ENCODE measurements at places on chromosomes 3 and 15.
A peak's percentile ranks its signal among the peaks of the same experiment; 100 is the strongest.

DNA sequence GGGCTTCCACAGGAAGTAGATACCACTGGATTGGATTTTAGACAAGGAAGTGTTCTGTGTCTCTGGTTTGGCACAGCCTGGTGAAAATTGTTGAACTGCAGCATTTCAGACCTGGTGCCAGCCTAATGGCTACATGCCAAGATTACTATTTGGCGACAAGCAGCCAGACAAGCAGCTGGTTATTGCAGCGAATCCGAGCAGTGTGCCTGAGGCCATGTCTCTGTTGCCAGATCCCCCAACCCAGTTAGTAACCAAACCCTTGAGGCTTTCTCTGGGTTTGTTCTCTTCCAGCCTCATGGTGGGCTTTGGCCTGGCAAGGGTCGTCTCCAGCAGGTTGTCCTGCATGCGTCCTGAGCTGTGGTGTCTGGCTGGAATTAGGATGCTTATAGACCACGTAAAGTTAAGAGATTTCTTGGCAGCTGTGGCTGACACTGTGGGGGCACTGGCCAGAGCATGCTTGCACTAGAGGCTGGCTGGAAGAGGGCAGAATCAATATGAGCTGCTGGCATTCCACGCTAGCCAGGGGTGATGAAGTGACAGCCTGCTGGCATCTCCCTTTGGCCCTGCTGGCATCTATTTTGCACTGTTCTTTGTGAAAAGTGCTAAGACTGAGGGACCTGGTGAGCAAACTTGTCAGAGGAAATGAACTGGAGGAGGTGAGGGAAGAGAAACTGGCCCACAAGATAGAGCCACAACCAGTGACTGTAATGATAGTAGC is 172.6 kb downstream of the RBMS3 start:
- no peak for DNase-seq

- no peak for DNase-seq
Measured at GRCh38 chr3:127077505-127078064, 94.7 kb downstream of the PLXNA1 start.

GRCh38 chr3:48427630-48427962 is 2.3 kb downstream of the PLXNB1 start:
- no peak for DNase-seq

DNA sequence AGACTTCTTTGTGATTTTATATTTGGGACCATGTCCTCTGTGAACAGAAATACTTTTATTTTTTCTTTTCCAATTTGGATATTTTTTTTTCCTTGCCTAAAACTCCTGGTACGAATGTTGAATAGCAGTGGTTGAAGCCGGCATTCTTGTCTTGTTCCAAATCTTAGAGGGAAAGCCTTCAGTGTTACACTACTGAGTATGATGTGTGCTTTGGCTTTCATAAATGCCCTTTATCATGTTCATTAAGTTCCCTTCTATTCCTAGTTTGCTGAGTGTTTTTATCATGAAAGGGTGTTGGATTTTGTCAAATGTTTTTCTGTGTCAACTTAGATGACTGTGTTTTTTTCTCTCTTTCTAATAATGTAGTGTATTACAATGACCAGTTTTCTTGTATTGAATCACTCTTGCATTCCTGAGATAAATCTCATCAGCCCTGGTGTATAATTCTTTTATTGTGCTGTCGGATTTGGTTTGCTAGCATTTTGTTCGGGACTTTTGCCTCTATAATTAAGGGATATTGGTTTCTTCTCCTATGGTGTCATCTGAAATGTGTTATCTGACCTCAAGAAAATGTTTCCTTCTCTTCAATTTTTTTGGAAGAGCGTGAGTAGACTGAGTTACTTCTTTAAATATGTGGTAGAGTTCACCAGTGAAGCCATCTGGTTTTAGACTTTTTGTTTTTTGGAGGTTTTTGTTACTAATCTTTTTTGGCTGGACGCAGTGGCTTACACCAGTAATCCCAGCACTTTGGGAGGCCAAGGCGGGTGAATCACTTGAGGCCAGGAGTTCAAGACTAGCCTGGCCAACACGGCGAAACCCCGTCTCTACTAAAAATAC is 33.3 kb downstream of the MAP1A start:
- DNase-seq: no peak

- no peak for DNase-seq
Measured at GRCh38 chr3:140555666-140556065, 122.2 kb upstream of the TRIM42 start.

DNA sequence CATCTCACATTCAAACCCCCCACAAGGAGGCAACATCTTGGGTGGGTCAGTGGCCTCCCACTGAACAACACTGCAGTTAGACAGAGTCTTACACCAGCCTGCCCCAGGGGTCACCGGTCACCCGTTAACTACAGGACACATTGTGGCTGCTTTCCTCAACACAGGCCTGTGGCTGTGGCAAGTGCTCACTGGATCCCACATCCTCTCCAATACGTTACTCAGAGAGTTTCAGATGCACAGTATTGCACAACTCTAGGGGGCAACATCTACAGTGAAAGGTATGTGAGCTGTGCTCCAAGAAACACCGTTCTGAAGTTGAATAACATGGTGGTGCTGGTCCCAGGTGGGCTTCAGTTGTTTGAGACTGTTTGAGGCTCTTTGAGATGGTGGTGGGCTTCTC is 41.0 kb downstream of the CTDSPL start:
- DNase-seq: no peak

- no peak for DNase-seq
Measured at GRCh38 chr15:69782809-69783208, 314.9 kb downstream of the TLE3 start.

DNA sequence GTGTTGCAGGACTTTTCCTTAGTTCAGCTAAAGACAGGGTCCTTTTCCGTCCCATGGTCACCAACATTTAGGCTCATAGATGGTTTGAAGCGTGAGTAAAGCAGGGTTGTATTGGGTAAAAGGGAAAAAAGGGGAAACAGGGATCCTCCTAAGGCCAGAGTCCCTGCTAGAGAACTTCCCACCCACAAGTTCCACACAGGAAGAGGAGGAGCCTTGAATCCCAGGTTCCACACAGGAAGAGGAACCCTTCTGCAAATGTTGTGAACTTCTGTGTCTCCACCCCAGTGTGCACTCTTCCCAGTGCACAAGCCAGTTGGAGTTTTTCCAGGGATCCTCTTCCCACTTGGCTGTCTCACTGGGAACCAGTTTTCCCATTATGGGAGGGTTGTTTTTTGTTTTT is 27.6 kb upstream of the ATP8B4 start:
- DNase-seq: no peak

- DNase-seq: no peak
Measured at GRCh38 chr3:133895208-133896001, at the start of gene RAB6B. Gene RAB6B, minus strand, starts transcription at chr3:133895882. Its CDS starts 416 bp downstream, at chr3:133895466.

GRCh38 chr3:36944641-36945270 is at the start of gene TRANK1:
Gene TRANK1, minus strand, starts transcription at chr3:36945054. Its CDS starts 245 bp downstream, at chr3:36944809.
- peak; percentile 65 for DNase-seq

- no peak for DNase-seq
Measured at GRCh38 chr3:39415983-39416382, 9.5 kb downstream of the RPSA start.

DNA sequence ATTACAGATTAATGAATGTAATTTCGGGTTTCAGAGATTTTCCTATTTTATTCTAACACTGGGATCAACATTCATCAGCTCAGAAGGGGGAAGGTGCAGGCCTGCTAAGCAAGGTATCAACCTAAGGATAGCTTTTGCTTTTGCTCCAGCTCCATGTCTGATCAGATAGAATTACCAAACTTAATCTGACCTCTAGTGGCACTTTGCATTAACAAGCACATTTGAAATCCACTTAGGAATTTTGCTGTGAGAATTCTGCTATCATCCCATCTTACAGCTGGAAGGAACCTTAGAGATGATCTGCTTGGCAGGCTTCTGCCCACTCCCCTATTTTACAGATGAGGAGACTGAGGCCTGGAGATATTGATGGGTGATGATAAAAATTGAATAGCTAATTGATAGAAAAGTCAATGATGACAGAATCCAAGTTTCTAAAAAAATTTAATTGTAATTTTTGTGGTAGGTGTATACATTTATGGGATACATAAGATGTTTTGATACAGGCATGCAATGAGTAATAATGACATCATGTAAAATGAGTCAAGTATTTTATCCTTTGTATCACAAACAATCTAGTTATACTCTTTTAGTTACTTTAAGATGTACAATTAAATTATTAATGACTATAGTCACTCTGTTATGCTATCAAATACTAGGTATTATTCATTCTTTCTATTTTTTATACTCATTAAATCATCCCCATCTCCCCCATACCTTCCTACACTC is 209.2 kb upstream of the ZPLD1 start:
- no peak for DNase-seq

DNA sequence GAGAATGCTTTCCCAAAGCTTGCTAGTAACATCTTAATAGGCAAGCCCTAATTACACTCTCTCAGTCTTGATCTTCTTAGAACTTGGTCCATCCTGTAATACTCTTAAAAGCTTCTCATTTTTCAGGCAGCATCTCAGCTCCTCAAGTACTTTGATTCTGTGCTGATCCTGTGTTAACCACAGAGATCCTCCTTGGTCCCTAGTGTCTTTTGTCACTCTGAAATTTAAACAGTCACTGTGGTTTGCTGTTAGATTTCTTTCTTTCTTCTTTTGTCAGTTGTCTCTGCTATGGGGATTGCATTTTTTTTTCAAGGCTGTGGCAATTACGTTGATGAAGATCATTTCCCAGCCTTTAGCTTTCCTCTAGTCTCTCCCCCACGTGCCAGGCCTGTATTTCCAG is 26.0 kb upstream of the UBE3A start:
- DNase-seq: no peak

GRCh38 chr3:168707900-168708299 is 612.2 kb upstream of the GOLIM4 start:
- DNase-seq: no peak

GRCh38 chr3:138732456-138732855 is 102.3 kb downstream of the PIK3CB start:
- no peak for DNase-seq

GRCh38 chr3:43048470-43048869 is 57.4 kb downstream of the POMGNT2 start:
- DNase-seq: no peak

DNA sequence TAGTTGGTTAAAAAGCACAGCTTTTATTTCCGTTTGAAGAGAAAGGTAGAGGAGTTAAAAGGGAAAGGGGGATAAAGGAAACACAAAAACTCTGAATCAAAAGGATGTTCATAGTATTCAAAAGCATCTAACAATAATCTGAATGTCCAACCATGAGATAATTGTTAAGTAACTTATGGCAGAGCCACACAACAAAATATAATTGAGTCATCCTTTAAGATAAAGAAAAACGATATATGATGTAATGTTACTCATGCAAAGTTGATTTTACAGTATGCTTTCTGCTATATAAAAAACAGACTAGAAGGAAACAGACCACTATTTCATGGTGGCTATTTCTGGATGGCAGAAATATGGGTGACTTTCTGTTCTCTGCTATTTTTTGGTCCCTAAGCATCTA is 3.9 kb downstream of the XPC start:
- no peak for DNase-seq

DNA sequence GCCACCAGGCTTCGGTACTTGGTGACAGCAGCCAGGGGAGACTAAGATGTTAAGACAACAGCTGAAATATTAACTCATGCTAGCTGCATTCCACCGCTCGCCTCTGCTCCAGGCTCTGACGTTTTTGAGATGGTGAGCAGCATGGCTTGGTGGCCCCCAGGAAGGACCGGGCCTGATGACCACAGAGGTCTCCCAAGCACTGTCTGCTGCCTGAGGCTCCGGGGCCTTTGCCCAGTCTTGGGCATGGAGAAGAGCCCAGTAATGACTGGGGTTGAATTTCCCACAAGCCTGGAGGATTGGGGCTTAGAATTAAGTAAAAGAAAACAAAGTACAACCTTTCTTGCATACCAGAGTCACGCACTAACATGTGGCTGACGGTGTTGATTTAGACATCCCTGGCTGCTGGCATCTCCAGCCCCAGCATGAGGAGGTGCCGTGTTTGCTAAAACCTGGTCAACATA is 243.6 kb upstream of the LYSMD4 start:
- DNase-seq: no peak

GRCh38 chr3:127065561-127066290 is 82.8 kb downstream of the PLXNA1 start:
- DNase-seq: no peak

GRCh38 chr3:56747150-56747549 is 54.6 kb downstream of the ARHGEF3 start:
- DNase-seq: no peak

DNA sequence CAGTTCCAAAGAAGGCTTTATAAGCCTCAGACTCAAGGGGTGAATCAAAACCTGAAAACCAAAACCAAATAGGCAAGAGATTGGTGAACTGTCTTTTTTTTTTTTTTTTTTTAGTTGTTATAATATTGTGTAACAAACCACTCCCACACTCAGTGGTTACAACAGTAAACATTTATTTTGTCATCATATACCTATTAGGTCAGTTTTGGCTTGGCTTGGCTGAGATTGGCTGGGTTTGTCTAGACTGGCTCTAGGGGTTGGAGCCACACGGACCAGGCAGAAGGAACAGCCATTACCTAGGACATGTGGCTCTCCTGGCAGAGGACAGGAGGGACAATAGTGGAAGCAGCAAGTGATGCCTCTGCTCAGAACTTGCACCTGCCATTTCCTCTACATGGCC is 26.4 kb upstream of the RYR3 start:
- DNase-seq: no peak

GRCh38 chr15:78317145-78317836 is 17.9 kb upstream of the SKIC8 start:
- DNase-seq: no peak

DNA sequence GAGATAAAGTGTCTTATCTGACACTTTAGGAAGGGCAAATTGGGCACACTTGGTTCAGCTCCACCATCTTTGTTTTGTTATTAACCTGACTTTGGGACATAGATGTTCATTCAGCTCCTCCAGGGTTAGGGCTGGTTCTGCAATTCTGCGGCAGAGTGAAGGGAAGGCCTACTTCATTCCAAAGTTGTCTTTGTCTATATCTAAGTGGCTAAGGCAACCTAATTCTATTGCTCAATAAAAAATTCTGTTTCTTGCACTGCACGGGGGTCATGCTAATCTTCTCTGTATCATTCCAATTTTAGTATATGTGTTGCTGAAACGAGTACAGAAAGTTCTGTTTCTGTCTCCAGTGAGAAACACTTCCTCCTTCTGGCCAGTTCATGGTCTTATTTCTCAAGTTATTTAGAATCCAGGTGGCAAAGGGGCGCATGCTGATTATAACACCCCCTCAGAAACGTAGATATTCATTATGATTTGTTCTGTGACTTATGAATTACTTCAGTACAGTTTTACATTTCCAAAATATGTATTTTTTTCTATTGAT is 53.5 kb downstream of the PFN2 start:
- DNase-seq: no peak

DNA sequence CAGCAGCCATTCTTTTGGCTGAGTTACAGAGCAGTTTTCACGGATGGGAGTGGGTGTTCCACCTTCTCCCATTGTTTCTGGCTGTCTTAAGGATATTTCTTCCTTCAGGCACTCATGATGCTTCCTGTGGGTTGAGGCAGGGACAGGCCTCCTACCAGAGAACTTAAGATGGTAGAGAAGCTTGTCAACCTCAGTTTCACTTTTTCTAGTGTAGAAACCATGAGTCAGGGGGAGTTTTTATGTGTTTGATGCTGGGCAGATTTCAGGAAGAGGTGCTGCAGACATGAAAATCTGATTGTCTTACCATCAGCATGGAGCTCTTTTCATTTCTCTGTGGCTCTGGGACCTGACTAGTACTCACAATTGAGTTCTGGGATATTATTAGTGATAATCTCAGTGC is 48.7 kb upstream of the VEPH1 start:
- DNase-seq: no peak
